Brain (organoid and tissue), 16 donors: ENCODE measurements at places on chromosomes 2 and 18.
A peak's percentile ranks its signal among the peaks of the same experiment; 100 is the strongest.

- no peak for DNase-seq
Observed at GRCh38 chr18:61949946-61950345, 57.1 kb upstream of the RNF152 start.

DNA sequence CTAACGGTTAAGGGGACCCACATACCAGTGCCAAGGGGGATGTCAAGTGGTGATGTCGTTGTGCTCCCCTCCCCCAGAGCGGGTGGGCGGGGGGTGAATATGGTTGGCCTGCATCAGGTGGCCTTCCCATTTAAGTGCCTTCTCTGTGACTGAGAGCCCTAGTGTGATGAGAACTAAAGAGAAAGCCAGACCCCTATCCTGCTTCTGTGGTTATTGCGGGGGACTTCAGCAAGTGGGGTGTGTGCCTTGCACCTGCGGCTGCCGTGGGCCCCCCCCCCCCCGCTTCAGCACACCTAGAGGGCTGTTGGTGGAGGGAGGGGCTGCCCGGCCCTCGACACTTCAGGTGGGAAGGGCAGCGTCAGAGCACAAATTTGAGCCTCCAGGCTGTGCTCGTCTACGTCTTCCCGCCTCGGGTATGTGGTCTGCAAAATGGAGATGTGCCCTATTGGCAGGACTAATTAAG, 6.1 kb downstream of the CTDSP1 start:
- DNase-seq: no peak

- peak; percentile 7 for DNase-seq
Observed at GRCh38 chr2:234099266-234099665, 48.8 kb downstream of the SPP2 start.

DNA sequence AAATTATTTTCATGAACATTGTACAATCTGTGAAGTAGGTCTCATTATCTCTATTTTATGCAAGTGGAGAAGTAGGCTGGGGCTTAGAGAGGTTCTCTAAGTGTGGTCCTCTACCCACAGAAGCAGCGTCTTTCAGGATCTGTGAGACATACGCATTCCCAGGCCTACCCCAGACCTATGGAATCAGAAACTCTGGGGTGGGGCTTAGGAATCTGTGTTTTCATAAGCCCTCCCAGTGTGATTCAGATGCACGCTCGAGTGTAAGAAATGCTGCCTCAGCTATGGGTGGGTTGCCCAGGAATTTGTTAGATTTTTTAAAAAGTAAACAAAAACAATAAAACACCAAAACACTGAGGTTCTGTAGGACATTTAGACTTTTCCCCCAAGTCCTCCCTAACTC, 14.8 kb upstream of the ZAP70 start:
- no peak for DNase-seq

DNA sequence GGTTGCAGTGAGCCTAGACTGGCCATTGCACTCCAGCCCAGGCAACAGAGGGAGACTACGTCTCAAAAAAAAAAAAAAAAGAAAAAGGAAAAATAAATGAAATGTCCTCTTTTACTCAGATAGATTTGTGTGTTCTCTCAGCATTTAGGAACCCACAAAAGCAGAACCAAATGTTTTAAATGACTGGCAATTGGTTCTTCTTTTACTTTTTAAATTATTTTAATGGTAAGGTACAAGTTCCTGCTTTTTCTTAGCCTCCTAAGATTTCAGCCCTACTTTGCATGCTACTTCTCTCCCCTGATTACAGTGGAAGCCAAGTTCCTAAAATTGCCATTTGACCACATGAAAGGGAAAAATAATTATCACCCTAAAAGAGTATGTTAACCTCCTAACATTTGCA, 23.5 kb downstream of the SRSF7 start:
- DNase-seq: no peak

- no peak for DNase-seq
Observed at GRCh38 chr18:48732767-48733424, 194.1 kb downstream of the CTIF start.

DNA sequence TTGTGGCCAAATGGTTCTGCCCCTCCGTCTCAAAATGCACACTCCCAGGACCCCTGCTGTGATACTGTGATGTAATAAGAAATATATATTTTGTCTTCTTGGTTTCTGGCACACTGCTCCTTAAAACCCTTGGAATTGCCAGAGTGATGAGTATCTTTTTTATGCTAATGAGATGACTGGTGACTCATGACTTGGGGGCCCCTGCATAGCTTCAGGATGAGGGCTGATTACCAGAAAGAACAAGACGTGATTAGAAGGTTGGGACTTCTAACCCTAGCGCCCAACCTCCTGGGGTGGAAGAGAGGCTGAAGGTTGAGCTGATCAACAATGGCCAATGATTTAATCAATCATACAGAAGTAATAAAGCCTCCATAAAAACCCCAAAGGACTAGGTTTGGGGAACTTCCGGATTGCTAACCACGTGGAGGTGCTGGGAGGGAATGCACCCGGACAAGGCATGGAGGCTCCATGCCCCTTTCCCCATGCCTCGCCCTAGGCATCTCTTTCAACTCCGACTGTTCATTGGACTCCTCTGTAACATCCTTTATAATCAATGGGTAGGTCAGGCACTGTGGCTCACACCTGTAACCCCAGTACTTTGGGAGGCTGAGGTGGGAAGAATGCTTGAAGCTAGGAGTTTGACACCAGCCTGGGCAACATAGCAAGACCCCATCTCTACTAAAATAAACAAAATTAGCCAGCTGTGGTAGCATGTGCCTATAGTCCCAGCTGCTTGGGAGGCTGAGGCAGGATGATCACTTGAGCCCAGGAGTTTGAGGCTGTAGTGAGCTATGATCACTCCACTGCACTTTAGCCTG, 89.1 kb downstream of the HS1BP3 start:
- DNase-seq: no peak

DNA sequence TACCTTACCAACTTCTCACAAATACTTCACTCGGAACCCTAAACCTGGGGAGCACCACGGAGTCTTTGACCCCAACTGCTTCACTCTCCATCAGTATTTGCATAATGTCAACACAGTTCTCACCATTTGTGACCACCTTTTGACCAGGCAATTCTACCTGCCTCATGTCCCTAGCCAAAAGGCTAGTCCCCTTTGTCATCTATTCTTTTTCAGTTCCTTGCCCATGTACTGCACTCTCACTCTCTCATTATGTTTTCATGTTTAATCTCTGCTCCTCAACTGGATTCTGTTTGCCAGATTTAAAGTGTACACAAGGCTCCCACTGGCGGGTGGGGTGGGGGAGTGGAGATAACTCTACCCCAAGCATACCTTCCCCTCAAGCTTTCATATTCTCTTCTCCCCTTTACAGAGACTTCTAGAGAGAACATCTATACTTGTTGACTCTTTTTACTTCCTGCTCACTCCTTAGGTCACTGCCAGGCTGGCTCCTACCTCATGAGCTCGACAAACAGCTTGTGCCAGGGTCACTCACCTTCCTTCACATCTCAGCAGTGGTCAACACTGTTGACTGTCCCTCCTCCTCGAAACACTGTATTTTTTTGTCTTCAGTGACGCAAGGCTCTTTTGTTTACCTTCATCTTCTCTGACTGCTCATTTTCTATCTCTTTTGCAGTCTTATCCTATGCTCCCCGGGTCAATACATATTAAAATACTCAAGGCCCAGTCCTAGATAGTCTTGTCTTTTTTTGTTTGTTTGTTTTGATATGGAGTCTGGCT, 88.7 kb upstream of the MAP4K3 start:
- DNase-seq: no peak

- no peak for DNase-seq
Observed at GRCh38 chr2:96843538-96844268, at the start of gene ANKRD23. TSS of gene ANKRD23 (minus strand) at chr2:96844021. CDS start at chr2:96843992, 29 bp downstream.

- no peak for DNase-seq
Observed at GRCh38 chr2:128475427-128476211, 157.0 kb upstream of the HS6ST1 start.

DNA sequence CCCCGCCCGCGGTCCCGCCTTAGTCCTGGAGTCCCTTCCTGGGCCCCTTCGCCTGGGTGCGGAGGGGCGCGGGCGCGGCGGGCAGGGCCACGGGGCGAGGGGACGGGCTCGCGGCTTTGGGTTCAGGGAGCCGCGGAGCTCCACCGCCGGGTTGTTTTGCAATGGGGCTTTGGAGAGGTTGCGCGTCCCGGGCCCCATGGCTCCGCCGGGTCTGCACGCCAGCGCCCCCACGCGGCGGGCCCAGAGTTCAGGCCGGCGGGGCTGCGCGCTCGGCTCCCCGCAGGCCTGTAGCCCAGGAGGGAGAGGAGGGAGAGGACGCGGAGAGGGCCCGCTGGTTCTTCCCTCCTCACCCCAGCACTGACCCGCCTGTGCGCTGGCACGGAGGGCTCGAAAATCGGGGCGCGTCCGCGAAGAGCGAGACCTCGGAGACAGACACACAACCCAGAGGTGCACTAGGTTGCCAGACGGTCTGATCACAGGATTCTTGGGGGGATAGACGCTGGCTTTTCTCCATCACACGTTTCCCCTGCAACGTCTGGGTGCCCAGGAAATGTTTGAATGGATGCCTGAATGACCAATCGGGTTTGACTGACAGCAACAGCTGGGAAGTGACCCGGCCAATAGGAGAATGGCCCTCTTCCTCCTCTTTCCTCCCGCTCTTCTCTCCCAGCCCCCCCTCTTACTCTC, 4.9 kb upstream of the SIX2 start:
- DNase-seq: no peak

DNA sequence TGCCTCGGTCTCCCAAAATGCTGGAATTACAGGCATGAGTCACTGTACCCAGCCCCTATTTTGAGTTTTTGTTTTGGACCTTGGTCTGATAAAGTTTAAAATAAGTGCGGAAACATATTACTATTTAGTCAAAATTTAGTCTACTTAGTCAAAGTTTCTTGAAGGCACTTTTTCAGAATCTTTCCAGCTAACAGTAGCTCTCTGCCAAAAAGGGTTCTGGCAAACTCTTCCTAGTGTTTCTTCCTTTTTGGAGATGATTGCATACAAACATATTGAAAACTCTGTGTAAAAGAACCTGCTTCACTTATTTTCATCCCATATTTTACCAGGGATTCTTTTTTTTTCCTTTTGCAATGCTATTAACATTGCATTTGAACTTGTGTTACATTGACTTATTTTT, 28.8 kb downstream of the GMCL1 start:
- DNase-seq: peak; percentile 23

GRCh38 chr2:160338901-160339685, 139.0 kb upstream of the ITGB6 start:
- DNase-seq: no peak

GRCh38 chr2:144421606-144422510, 98.1 kb downstream of the ZEB2 start:
- no peak for DNase-seq

DNA sequence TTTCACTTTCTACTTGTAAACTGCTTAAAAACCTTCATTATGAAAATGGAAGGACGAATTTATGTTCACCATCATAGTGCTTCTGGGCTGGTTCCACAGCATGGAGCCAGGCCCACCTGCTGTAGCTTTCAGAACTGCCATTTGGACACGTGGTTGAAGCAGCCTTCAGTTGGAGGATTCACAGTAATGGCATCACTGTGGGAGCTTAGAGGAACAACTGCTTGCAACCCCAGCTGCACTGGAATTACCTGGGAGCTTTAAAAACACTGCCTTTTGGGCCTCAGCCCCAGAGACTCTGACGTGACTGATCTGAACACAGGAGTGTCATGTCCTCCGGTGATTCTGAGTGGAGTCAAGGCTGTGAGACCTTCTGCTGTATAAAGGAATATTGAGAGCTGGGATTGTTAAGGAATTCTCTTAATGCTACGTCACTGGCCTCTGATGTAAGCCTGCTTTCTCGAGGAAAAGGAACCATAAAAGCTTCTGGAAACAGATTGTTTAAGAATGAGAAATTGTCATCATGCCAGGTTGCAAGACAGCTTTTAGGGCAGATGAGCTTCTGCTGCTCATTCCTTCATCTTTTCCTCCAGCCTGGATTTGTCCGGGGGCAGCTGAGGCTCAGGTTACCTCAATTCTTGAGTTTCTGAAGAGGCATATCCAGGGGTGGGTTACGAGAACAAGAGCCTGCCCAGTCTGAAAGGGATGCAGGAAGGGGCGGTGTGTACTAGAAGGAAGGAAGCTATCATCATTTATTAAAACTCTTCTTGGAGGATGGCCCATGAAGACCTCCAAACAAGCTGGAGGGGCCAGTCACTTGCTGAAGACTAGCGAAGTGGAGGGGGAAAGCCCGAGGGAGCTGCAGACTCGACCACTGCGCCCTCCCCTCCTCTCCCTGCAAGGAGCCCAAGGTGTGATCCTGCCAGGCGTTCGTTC, 1.3 kb upstream of the IL1R1 start:
- no peak for DNase-seq

- no peak for DNase-seq
Observed at GRCh38 chr18:37188016-37188791, 359.3 kb downstream of the KIAA1328 start.

GRCh38 chr2:240305369-240305962, 130.0 kb upstream of the GPC1 start:
- DNase-seq: no peak

GRCh38 chr2:36951027-36951518, 15.3 kb downstream of the STRN start:
- no peak for DNase-seq

DNA sequence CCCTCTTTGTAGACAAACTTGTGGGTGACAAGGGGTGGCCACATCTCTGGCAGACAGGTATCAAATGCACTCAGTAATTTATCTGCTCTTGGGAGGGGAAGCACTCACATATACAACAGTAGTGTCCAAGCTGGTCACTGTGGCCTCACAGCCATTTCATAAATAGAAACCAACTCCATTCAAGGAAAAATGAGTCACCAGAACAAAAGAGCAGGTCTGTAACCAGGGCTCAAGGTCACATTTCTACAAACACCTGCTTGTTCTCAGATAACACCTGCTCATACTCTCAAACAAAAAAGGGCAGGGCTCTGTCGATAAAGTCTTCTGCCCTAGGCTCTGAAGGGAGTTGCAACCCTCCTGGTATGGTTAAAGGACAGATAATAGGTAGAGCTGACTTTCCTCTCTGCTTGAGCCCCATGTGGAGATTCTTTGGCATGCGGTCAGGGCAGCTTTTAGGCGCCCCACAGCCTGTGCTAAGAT, 459.0 kb downstream of the BCL11A start:
- DNase-seq: no peak
